ENCODE measurements at places on chromosomes 5 and 9. TPM values are rescaled to one million over a fixed set of nuclear protein-coding genes. Genes with fewer than 3 reads are reported as not detected.

Gene HTR1A
- total RNA-seq: not detected

DNA sequence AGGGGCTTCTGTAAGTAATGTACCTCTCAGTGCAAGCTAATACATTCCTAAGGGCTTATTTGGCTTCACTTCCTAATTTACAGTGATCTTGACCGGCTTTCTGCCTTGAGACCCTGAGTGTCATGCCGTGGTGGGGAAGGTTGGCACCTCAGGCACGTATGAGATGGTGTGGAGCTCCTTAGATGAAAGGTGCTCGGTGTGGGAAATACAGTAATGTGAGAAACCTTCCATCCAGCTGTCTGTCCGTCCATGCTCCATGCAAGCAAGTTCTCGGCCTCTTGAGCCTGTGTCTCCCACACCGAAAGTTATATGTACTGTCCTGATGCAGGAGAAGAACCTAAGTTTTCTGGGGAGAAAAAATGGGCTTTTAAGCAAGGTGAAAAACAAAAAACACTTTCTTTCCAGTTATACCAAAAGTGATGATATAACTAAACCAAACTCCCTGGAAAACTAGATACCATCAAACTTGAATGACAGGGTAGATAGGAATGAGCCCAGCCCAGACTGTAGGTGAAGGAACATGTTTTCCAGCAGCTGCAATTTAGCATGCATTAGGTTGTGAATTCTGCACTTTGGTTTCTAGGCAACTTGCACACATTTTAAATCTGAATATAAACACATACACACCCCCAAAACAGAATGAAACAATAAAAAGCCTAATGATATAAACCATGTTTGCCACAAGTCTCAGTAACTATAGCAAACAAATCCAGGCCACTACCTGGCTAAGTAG lies 279.6 kb downstream of the FANCC start:
- DNase-seq: no peak

DNA sequence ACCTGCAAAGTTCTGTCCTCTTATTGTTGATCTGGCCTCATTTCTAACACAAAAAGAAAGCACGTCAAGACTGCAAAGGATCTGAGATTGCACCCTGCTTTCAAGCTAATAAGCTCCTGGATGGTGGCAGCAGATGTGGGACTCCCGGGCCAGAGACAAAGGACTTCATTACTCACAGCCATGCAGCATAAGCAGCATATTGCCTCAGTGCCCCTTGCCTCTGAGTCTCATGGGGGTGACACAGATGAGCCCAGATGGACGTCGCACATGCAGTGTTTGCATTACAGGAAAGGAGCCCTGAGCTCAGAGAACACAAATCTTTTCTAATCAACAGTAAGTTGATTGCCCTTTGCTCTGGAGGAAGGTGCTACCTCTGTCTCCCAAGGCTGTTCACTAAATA lies 105.0 kb downstream of the SLC28A3 start:
- DNase-seq: no peak

GRCh38 chr5:148791696-148792095 lies 34.7 kb upstream of the ADRB2 start:
- no peak for DNase-seq

Measured in transverse colon (tissue), 4 donors.